T-helper 2 cell treated with Interferon-gamma antibody and Interleukin-4, amounts not matched to agents 5 μg/mL and 100 μg/mL, for 36 hours (primary cell): ENCODE measurements at places on chromosomes 4 and X.
A peak's percentile ranks its signal among the peaks of the same experiment; 100 is the strongest.

DNA sequence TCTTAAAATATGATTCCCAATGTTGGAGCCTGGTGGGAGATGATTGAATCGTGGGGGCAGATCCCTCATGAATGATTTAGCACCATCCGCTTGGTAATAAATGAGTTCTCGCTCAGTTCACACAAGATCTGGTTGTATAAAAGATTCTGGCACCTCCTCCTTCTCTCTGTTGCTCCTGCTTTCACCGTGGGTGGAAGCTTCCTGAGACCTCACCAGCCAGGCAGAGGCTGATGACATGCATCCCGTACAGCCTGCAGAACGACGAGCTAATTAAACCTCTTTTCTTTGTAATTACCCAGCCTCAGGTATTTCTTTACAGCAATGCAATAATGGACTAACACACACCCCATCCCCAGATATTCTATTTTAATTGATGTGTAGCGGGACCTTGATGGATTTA, 162.2 kb downstream of the NPFFR2 start:
- DNase-seq: no peak

DNA sequence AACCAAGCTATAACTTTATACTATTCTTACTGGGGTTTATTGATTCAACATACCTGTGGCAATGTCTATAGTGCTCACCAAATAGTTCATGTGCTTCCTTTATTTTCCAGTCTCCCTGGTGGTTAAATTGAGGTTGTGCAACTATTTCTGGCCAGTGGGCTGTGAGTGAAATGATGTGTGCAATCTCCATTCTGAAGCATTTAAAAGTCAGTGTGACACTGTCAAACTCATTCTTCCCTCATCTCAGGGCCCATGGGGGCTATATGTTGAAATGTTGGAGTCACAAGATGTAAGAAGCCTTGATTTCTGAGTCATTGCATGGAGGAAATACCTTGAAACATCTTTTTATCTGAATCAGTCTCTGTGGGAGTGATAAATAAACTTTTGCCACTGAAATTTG, 414.3 kb upstream of the RPS6KA3 start:
- DNase-seq: no peak

DNA sequence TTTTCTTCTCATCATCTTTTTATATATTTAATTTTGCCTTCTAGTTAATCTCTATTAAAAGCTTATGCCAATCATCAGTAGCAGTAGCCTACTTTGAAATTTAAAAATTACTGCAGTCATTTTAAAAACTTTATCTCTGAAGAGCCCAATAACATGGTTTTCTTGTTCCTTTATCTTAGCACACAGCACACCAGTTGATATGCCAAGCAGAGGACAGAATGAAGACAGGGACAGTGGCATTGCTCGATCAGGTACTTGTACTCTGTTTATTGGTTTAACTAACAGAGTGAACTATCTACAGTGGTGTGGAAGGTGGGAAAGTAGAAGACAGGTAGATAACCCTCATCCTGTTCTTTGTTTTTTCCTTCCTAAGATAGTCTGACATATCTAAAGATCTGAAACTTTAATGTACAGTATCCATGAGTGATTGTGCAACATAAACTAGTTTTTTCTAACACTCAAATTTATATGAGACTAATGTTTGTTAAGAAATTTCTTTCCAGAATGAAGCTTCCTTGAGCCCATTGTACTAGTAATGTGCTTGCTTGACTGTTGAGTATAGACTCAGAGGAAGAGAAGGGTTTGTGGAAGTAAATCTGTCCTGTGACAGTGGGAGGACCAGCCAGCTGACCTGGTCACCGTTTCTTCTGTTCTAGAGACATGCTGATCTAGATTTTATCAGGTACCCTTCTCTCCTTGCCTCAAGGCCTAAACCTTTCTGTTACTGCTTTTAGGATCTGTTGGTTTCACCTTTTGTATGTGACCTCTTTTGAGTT, 66.6 kb downstream of the FNIP2 start:
- DNase-seq: no peak

DNA sequence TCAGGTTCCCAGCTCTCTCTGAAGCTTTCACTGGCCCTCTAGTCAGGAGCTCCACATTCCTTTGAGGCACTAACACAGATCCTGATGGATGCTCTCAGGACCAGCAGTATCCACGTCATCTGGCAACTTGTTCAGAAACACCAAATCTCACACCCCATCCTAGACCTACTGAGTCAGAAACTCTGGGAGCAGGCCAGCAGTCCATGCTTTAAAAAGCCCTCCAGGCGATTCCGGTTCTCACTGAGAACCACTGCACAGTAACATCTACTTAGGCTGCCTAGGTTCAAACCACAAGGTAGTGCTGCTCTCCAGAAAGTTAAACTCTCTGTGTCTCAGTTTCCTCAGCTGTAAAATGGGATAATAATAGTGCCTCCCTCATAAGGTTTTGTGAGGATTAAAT, 55.3 kb downstream of the CCDC158 start:
- no peak for DNase-seq

DNA sequence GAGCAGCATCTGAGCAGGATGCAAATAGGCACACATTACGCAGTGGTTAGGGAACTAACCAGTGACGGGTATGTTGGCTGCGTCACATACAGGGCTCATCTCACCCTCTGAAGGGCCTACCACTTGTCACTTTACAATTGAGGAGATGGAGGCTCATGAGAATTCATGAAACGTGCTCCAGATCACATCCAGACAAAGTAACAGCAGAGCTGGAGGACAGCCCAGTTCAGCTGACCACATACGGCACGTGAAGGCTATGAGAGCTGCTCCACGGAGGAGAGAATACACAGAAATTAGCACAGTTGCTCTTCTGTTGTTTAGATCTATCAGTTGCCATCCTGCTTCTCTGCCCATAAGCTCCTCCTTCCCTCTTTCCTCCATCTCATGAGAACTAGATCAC, 78.4 kb downstream of the FAM9B start:
- no peak for DNase-seq

- DNase-seq: no peak
Measured at GRCh38 chr4:7806338-7807090, 133.1 kb downstream of the AFAP1 start.

DNA sequence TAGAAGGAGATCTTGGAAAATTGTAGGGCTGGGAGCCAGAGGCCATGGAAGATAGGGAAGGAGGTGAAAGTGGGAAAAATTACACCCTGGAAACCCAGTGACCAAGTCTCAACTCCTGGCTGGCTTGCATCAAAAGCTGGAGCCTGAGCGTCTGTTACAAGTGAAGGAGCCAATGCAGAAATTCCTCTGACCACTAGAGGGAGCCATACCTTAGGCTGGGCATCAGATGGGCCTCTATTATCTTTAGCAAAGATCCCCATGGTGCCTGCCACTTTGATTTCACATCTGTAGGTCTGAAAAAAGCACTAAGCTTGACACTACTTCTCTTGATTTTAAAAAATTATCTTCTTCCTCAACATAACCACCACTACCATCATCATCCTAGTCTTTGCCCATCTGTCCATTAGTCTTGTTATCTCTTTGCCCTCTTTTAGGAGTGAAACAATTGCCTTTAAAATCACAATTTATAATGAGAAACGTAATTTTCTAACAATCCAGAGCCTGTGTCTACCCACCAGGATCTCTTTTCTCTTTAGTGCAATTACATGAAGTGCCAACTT, 62.9 kb downstream of the ANAPC4 start:
- peak; percentile 41 for DNase-seq

- DNase-seq: no peak
Measured at GRCh38 chr4:129821963-129822362, 726.0 kb downstream of the C4orf33 start.

DNA sequence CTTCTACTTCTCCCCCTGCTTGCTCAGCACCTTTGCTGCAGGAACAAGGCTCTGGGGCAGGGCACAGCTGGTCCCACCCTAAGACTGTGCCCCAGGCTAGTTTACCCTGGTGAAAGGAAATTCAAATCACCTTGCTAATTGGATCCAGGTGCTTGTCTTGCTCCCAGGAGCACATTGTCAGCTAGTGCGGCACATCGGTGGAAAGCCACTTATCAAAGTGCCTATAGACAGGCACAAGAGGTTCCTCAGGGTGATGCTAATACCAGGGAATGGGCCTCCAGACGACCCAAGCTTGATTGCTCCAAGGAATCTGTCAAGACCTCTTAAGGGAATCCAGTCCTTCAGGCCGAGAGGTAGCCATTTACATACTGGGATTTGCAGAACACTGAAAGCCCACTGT, 64.5 kb upstream of the PRPS1 start:
- no peak for DNase-seq

- DNase-seq: no peak
Measured at GRCh38 chrX:24799565-24799964, 105.8 kb downstream of the POLA1 start.

DNA sequence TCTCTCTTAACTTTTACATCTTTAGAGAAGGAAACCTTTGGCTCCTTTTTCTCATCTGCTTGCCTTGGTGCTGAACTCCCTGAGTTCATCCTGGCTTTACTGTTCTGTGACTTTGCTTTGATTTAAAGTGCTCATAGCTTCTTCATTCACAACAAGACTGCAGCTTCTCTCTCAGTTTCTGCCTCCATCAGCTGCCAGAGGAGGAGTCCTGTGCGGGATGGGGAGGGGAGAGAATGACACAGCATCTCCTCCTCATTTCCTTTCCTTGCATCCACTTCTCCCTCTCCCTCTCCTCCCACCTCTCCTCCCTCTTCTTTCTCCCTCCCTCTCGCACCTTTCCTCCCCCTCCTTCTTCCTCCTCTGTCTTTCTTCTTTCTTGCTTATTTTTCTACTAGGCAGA, 42.0 kb downstream of the CBLL2 start:
- DNase-seq: no peak

- no peak for DNase-seq
Measured at GRCh38 chr4:18635531-18635930, 614.0 kb upstream of the LCORL start.

DNA sequence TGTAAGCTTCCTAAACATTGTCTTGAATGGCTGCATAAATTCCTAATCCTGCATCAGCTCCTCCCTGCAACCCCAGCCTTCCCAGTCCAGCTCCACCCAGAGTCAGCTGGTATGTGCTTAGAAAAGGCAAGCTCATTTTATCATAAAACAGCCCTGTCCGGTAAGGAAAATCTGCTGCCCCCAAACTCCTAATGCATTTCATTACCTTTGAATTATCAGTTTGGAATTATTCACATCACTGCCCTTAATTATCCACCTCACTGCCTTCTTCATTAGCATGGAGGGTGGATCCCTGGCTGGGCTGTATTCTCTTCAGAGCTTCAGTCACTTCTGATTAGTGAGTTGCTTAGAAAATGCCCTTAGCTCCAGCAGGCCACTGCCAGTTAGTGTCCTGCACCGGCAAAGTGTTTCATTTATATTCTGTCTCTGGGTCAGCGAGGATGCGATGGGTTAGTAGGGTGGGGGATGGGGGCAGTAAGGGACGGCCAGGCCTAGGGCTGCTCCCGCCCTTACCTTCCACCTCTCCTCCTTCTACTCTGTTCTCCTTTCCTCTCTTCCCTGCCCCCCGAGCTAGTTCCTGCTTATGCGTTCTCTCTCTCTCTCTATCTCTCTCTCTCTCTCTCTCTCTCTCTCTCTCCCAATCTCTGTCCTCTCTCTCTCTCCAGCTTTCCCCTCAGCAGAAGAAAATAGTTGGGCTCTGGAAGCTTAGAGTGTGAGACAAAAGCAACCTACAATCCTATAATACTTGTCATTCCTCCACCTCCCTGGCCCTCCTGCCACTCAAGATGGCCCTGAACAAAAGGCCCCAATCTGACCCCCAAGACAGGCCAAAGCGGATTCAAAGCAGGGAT, 174.8 kb upstream of the KLF3 start:
- DNase-seq: no peak

DNA sequence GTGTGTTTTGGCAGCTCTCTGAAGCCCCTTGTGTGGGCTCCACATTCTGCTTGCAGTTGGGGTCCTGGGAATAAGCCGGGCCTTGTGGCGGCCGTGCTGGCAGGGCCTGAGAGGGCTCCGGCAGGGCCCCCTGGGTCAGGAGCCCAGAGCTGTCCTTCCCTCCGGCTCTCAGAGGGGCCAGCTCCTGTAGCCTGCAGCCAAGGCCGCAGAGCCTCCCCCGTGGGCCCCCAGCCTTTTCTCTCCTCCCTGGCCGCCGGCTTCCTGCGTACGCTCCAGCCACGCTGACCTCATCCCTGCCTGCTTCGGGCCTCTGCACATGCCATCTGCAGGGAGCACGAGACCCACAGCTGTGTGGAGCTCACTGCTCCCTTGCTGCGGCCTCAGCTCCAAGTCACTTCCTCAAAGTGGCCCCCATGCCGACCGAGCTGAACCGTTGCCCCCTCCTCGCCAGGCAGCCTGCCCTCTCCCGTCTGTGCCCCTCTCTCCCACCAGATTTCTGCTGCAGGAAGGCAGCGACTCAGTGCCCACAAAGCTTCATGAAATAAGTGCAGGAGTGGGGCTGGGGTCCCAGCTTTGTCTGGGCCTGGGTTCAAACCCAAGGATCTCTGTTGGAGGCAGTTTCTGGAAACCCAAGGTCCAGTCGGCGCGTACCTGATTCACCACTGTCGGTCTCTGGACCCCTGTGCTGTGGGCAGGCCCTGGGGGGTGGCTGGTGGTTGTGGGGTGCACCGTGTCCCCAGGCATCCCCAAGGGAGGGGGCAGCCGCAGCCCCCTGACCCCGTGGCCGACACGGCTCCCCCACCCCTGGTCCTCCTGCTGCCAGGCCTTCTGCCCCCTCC, 57.1 kb upstream of the NKX1-1 start:
- no peak for DNase-seq
